ENCODE measurements at places on chromosomes 12 and 14.

GRCh38 chr12:49413010-49413409 is 45.7 kb downstream of the SPATS2 start:
- no peak for DNase-seq

DNA sequence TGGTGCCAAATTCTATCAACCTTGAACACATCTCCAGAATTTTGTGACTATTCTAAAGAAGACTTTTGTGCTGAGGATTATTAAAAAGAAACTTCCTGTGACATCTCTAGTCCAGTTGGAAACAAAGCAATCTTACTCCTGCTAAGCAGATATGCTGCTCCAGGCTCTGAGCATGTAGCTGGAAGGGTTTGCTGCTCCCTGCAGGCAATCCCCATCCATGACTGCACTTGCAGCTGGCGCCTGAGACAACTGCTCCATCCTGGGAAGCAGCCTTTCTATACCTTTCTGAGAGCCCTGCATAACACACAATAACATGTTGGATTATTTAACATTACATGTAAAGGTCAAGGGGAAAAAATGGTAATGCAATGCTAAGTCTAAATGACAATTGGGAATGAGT is 105.1 kb downstream of the NDUFA12 start:
- DNase-seq: no peak

GRCh38 chr12:32211900-32212156 is 105.2 kb downstream of the BICD1 start:
- no peak for DNase-seq

- DNase-seq: no peak
Measured at GRCh38 chr12:62631471-62632410, 165.1 kb downstream of the MON2 start.

GRCh38 chr14:86430853-86431252 is 900.9 kb downstream of the FLRT2 start:
- no peak for DNase-seq
